Right lobe of liver (tissue), 6 donors: ENCODE measurements at places on chromosomes 1 and 21. TPM values are rescaled to one million over a fixed set of nuclear protein-coding genes. Genes with fewer than 3 reads are reported as not detected.

Gene PCP4
- not detected for total RNA-seq

Gene IGSF21
- 0.75 TPM for total RNA-seq

GRCh38 chr1:180630408-180631193 is 1.2 kb upstream of the XPR1 start:
- H3K27me3 ChIP-seq = no peaks in the 10 kb centered on the region
- no peak overlapping the region for H3K27ac ChIP-seq
- H3K4me3 ChIP-seq = no peak overlapping the region
- H3K36me3 ChIP-seq = no peaks in the 10 kb centered on the region
- DNase-seq = no peak

DNA sequence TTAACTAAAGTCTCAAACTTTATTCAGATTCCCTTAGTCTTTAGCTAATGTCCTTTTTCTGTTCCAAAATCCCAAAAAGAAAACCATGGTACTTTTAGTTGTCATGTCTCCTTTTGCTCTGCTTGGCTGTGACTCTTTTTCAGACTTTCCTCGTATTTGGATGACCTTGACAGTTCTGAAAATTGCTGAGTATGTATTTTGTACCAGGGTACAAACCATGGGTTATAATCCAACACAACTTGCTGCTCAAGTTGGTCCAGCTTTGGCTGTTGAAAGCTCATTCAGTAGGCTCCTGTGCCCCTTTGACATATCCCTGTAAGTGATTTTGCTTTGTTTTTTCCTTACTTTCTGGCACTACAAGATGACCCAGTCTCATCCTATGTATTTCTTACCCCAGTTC is 51.7 kb downstream of the PALMD start:
- DNase-seq = no peak
- H3K27me3 ChIP-seq = no peaks in the 10 kb centered on the region
- H3K27ac ChIP-seq = no peak overlapping the region
- H3K4me1 ChIP-seq = no peaks in the 10 kb centered on the region
- no peaks in the 10 kb centered on the region for H3K36me3 ChIP-seq

- H3K4me1 ChIP-seq = no peaks in the 10 kb centered on the region
- no peak overlapping the region for H3K27ac ChIP-seq
- no peak for DNase-seq
- no peak overlapping the region for H3K4me3 ChIP-seq
Measured at GRCh38 chr1:23124259-23125026, 44.2 kb downstream of the LUZP1 start.

GRCh38 chr1:168736520-168736919 is 7.5 kb upstream of the DPT start:
- no peaks in the 10 kb centered on the region for H3K36me3 ChIP-seq
- H3K27me3 ChIP-seq = no peaks in the 10 kb centered on the region
- no peak overlapping the region for H3K4me3 ChIP-seq
- DNase-seq = no peak

DNA sequence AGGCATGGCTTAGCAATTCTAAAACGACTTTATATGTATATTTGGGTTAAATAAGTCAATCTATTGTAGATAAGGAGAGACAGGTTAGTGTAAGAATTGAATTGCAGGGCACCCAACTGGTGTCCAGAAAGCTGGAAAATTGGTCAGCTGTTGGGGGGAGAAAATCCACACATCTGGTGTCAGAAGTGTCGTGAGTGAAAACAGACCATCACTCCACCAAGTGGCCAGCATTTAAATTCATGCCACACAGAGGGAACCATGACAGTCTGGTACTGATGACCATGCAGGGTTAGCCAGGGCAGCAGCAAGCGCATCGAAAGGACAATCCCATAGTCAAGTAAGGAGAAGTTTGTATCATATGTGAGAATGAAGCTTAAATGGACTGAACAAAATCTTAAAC is 11.7 kb downstream of the LAX1 start:
- H3K4me3 ChIP-seq = no peak overlapping the region
- no peaks in the 10 kb centered on the region for H3K4me1 ChIP-seq
- no peaks in the 10 kb centered on the region for H3K36me3 ChIP-seq

GRCh38 chr1:174726167-174726879 is 273.4 kb upstream of the CACYBP start:
- no peak overlapping the region for H3K27ac ChIP-seq
- no peak overlapping the region for H3K4me3 ChIP-seq
- no peaks in the 10 kb centered on the region for H3K27me3 ChIP-seq
- H3K36me3 ChIP-seq = no peaks in the 10 kb centered on the region
- H3K4me1 ChIP-seq = no peaks in the 10 kb centered on the region
